ENCODE measurements at places on chromosomes 3 and 15.

- DNase-seq, result no peak
- no peaks in the 10 kb centered on the region for H3K27me3 ChIP-seq
- no peaks in the 10 kb centered on the region for H3K36me3 ChIP-seq
- H3K27ac ChIP-seq, result no peak overlapping the region
Observed at GRCh38 chr3:29077356-29077755, 203.5 kb upstream of the RBMS3 start.

DNA sequence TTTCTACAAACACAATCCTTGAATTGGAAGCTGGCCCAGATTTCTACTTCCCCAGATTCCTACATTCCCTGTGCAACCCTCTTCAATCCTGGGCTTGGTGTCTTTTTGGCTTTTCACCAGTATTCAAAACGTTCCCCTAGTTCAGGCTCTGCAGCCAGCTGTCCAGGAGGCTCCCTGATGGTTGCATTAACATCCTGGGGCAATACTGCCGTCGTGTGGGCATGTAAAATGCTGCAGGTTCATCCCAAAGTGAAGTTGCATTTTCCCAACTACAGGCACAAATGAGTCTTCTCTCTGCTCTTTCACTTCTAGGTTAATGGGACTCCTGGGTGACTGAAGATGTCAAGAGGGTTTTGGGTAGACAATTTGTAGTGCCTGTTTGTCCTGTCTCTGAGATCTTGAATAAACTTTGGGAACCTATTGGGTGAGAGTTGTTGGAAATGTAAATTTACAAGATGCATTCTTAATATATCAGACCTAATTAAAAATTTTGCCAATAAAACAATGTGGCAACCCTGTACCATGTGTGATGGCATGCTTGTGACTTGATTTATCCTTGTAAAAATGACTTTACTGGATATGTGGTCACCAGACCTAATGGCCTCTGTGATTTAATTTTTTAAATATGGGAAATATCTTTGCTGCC is 28.6 kb downstream of the SOX14 start:
- no peak overlapping the region for H3K4me3 ChIP-seq
- H3K27me3 ChIP-seq, result no peaks in the 10 kb centered on the region
- no peak for DNase-seq
- no peak overlapping the region for H3K27ac ChIP-seq
- no peaks in the 10 kb centered on the region for H3K36me3 ChIP-seq

DNA sequence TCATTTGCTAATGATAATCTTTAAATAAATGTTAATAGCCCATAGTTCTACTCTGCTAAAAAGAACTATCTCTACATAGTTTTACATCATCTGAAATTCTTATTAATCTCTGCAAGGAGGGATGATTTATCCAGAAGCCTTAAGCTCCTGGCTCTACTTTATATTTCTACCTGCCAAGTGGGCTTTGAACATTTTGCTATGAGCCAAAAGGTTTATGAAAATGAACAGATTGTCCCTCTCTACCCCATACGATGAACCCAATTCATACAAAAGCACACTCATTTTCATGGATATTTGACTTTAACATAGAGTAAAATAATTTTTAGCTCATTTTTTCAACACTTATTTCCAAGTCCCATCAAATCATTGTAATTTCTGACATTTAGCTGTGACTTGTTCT is 611.0 kb downstream of the NSUN3 start:
- no peaks in the 10 kb centered on the region for H3K27me3 ChIP-seq
- H3K27ac ChIP-seq, result no peak overlapping the region
- H3K36me3 ChIP-seq, result no peaks in the 10 kb centered on the region
- DNase-seq, result no peak

- H3K4me1 ChIP-seq, result no peaks in the 10 kb centered on the region
- no peaks in the 10 kb centered on the region for H3K27me3 ChIP-seq
- no peaks in the 10 kb centered on the region for H3K36me3 ChIP-seq
- H3K27ac ChIP-seq, result no peak overlapping the region
- H3K4me3 ChIP-seq, result no peak overlapping the region
- no peak for DNase-seq
Observed at GRCh38 chr3:166263460-166263859, 426.2 kb upstream of the BCHE start.

GRCh38 chr3:119815716-119816115 is 33.8 kb downstream of the NR1I2 start:
- no peak for DNase-seq
- no peak overlapping the region for H3K4me3 ChIP-seq
- H3K36me3 ChIP-seq, result no peaks in the 10 kb centered on the region
- no peak overlapping the region for H3K27ac ChIP-seq

- no peaks in the 10 kb centered on the region for H3K27me3 ChIP-seq
- no peak for DNase-seq
- H3K36me3 ChIP-seq, result no peaks in the 10 kb centered on the region
- no peak overlapping the region for H3K27ac ChIP-seq
- H3K4me1 ChIP-seq, result no peaks in the 10 kb centered on the region
Observed at GRCh38 chr15:43118829-43119228, 13.0 kb upstream of the UBR1 start.

DNA sequence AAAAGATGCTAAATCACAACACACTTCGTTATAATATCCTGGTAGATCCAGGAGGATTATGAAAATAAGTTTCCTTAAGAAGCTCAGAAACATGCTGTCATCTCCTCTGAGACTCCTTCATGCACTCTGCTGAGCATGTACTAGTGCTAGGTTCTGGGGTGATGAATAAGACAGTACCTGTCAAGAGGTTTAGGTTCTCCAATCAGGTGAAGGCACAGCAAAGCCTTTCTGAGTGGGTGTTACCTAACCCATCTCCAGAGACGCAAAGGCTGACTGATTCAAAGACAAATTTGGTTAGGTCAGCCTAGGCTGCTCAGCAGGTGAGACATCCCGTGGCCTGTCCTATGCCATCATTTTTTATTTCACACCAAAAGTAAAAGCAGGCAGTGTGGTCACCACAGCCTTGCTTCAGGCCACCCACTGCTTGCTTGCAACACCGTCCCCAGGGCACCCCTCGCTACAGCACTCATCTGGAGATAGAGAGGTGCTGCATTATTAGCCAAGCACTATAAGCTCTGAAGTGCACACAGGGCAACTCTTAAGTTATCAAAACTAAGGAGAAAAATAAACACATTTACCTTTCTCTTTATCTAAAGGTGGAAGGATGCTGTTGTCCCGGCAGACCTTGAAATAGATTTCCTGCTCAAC is 117.2 kb downstream of the TJP1 start:
- H3K4me1 ChIP-seq, result no peaks in the 10 kb centered on the region
- no peak overlapping the region for H3K27ac ChIP-seq
- no peak for DNase-seq

- no peaks in the 10 kb centered on the region for H3K4me1 ChIP-seq
- H3K4me3 ChIP-seq, result no peak overlapping the region
- H3K36me3 ChIP-seq, result no peaks in the 10 kb centered on the region
- DNase-seq, result no peak
- H3K27me3 ChIP-seq, result no peaks in the 10 kb centered on the region
Observed at GRCh38 chr3:178420033-178420432, 116.2 kb upstream of the KCNMB2 start.

- DNase-seq, result no peak
- H3K36me3 ChIP-seq, result no peaks in the 10 kb centered on the region
- H3K27ac ChIP-seq, result no peak overlapping the region
- H3K4me1 ChIP-seq, result no peaks in the 10 kb centered on the region
- no peak overlapping the region for H3K4me3 ChIP-seq
Observed at GRCh38 chr3:155661760-155662159, 83.1 kb downstream of the PLCH1 start.

GRCh38 chr3:28575100-28575745 is 226.6 kb upstream of the AZI2 start:
- H3K27ac ChIP-seq, result no peak overlapping the region
- no peaks in the 10 kb centered on the region for H3K27me3 ChIP-seq
- DNase-seq, result no peak
- peak overlapping the region; percentile 32 for H3K4me3 ChIP-seq
- no peaks in the 10 kb centered on the region for H3K36me3 ChIP-seq
- H3K4me1 ChIP-seq, result no peaks in the 10 kb centered on the region

GRCh38 chr3:99686955-99687612 is 48.7 kb downstream of the COL8A1 start:
- no peak overlapping the region for H3K27ac ChIP-seq
- no peaks in the 10 kb centered on the region for H3K27me3 ChIP-seq
- H3K4me1 ChIP-seq, result no peaks in the 10 kb centered on the region
- H3K4me3 ChIP-seq, result no peak overlapping the region
- DNase-seq, result no peak

DNA sequence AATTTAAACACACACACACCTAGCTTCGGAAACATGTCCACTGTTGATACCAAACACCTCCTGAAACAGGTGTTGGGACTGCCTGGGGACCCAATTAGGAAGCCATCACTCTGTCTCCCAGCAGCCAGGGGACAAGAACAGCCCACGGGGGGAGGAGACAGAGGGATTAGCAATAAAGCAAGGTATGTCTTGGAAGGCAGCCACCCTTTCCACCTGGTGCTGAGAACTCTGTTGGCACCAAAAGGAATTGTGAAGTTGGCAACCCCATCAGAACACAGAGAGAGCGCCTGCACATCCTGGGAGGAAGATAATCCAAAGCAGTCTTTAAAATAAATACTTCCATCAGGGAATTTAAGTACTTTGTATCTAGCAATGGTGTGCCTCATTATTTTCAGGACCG is 111.0 kb downstream of the ADAMTS17 start:
- DNase-seq, result no peak
- no peaks in the 10 kb centered on the region for H3K36me3 ChIP-seq

DNA sequence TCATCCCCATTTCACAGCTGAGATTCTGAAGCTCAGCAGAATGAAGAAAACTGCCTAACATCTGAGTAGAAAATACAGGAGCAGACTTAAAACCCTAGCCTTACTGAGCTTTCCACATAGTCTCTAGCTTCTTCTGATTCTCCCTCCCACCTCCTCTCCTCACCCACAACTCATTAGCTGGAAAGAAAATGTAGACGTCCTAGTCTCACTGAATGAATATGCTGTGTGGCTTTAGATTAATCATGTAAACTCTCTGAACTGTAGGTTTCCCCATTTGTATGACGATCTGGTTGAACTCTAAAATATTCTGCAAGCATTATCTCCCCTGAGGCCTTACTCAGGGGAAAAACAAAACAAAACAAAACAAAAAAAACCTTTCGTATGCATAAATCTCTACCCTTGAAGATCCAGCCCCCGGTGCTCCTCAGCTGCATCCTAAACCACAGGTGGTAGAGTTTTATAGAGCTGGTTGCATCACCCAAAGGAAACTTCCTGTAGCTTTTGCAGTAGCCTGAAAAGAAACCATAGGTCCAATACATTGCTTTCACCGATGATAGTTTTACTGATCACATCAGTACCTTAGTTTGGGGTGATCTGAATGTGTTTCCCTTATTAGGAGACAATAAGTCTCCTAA is 40.6 kb downstream of the FOXB1 start:
- no peak for DNase-seq
- no peak overlapping the region for H3K27ac ChIP-seq
- H3K27me3 ChIP-seq, result no peaks in the 10 kb centered on the region
- H3K4me1 ChIP-seq, result no peaks in the 10 kb centered on the region
- H3K4me3 ChIP-seq, result no peak overlapping the region

DNA sequence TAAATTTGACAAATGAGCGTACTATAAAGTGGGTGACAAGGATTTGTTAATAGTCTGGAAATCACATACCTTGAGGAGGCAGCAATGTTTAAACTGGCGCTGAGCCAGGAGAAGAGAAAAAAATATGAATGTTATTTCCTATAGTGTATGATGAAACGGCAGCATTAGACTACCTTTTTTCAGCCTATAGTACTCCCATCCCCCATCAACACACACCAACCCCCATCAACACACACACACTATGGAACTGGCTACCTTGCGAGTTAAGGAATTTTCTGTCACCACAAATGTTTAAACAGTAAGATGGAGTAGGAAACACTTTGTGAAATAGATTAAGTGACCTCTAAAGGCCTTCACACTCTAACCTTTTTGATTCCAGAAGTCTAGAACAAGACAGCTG is 46.8 kb upstream of the ZCWPW2 start:
- H3K36me3 ChIP-seq, result no peaks in the 10 kb centered on the region
- DNase-seq, result no peak
- H3K4me1 ChIP-seq, result no peaks in the 10 kb centered on the region
- no peak overlapping the region for H3K27ac ChIP-seq

DNA sequence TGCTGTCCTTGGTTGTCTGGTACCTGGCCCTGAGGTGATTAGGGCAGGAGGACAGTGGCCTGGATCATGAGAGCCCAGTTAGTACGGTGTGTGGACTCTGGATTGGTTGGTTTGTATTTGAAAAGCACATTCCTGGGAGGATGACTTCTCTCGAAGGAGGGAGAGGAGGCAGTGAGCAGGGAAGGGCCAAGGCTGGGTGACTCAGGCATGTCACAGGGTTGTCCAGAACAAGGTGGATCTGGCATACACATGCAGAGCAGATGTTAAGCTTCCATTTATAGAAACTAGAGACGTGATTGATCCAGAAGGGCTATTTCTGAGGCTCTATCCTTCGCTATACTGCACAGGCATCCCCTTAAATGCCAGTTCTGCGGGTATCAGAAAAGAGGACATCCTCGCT is 34.4 kb downstream of the FAM240A start:
- H3K4me3 ChIP-seq, result no peak overlapping the region
- no peak for DNase-seq
- H3K36me3 ChIP-seq, result no peaks in the 10 kb centered on the region
- H3K27ac ChIP-seq, result no peak overlapping the region
- no peaks in the 10 kb centered on the region for H3K4me1 ChIP-seq
- no peaks in the 10 kb centered on the region for H3K27me3 ChIP-seq

DNA sequence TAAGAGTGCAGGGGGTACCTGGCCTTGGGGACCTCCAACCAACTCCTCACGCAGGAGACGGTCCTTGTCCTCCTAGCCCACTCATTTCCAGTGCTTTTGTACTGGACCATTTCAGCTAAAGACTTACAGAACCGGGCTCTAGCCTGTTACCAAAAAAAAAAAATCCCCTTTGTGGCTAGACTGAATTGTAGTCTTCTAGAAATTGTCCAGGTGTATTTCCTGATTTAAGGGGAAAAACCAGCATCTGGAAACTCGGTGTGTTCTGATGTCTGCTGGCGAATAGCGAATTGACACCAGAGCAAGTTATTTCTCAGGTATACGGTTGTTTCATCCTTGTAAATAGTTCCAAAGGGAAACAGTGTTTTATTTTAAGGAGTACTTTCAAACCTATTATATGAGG is 21.1 kb upstream of the MINDY4B start:
- H3K4me3 ChIP-seq, result no peak overlapping the region
- no peak for DNase-seq
- H3K27ac ChIP-seq, result no peak overlapping the region
- no peaks in the 10 kb centered on the region for H3K36me3 ChIP-seq
- H3K4me1 ChIP-seq, result no peaks in the 10 kb centered on the region

- H3K36me3 ChIP-seq, result no peaks in the 10 kb centered on the region
- no peaks in the 10 kb centered on the region for H3K27me3 ChIP-seq
- H3K4me3 ChIP-seq, result no peak overlapping the region
- DNase-seq, result no peak
- H3K27ac ChIP-seq, result no peak overlapping the region
- H3K4me1 ChIP-seq, result no peaks in the 10 kb centered on the region
Observed at GRCh38 chr3:104846270-104846669, 520.4 kb upstream of the ALCAM start.

DNA sequence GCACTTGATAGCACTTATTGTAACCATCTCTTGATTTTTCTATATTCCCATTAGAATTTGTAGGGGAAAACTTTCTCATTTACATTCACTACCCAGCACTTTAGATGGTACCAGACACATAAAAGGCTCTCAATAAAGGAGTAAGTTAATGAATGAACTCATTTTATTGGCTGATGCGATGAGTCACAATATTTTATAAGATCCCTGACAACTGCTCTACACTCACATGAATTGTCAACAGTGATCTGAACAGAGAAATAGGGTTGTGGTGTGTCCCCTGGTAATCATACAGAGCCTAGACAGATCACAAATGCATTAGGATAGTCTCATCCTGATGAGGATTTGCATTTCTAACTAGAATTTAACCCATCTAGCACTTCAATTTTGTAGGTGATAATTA is 567.6 kb upstream of the ARPP21 start:
- H3K36me3 ChIP-seq, result no peaks in the 10 kb centered on the region
- no peaks in the 10 kb centered on the region for H3K4me1 ChIP-seq
- no peak overlapping the region for H3K27ac ChIP-seq
- DNase-seq, result no peak
- no peaks in the 10 kb centered on the region for H3K27me3 ChIP-seq
- no peak overlapping the region for H3K4me3 ChIP-seq
